ENCODE measurements at places on chromosomes 13 and 19.

- DNase-seq = no peak
Measured at GRCh38 chr13:44972956-44973581, 16.2 kb downstream of the NUFIP1 start.

DNA sequence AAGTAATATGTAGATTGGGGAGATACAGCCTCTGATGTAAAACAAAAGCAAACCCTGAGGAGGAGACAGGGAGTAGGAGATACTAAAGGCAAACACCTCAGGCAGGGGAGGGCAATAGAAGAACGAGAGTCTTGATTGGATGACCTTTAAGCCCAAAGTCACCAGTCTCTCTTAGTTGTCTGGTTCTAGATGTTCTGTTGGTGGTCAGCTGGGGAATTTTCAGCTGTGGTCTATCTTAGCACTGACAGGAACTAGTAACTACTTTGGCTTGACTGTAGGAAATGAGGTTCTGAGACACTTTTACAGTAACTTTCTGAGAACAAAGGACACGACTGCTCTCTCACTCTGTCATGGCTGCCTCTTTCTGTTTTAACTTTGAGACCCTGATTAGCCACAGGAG lies 290.7 kb upstream of the MIR17HG start:
- DNase-seq = no peak

- DNase-seq = no peak
Measured at GRCh38 chr19:7720351-7720750, 11.6 kb downstream of the CLEC4G start.

GRCh38 chr13:73428137-73428536 lies 369.3 kb downstream of the KLF5 start:
- DNase-seq = no peak

GRCh38 chr19:38209671-38210457 lies 14.2 kb downstream of the DPF1 start:
- no peak for DNase-seq

DNA sequence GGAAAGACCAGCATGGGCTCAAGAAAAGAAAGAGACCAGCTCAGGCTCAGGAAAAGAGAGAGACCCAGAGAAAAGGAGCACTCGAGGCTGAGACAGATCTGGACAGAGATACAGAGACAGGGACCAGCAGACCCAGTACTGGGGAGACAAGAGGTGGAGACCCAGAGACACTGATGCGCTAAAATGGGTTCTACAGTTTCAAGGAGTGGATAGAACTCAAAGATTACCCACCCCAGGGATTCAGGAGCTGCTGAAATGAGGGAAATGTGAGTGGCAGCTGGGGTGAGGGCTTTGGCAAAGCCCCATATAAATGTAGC lies 609 bp upstream of the ZSCAN18 start:
- no peak for DNase-seq

GRCh38 chr19:49136771-49137171 lies 17.4 kb downstream of the PPFIA3 start:
- DNase-seq = no peak

Data from CD4-positive, alpha-beta T cell treated with Interferon gamma for 1 hour (primary cell).